ENCODE measurements at places on chromosomes 12 and 14.

DNA sequence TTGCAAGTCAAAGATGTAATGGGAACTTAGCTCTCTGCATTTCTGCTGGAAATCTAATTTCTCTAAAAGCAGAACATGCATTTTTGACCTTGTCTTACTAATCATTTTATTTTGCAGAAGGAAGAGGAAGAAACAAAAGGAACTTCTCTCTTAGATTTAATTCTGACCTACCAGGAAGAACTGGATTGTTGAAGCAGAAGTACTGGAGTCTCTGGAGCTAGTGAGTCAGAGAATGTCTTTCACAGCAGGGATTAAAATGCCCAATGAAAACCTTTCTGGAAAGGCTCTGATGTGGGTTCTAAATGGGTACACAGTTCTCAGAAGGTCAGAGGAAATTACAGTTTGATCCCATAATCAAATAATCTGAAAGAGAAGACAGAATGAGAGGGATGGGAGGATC is 70.8 kb upstream of the GNG2 start:
- DNase-seq, result no peak

DNA sequence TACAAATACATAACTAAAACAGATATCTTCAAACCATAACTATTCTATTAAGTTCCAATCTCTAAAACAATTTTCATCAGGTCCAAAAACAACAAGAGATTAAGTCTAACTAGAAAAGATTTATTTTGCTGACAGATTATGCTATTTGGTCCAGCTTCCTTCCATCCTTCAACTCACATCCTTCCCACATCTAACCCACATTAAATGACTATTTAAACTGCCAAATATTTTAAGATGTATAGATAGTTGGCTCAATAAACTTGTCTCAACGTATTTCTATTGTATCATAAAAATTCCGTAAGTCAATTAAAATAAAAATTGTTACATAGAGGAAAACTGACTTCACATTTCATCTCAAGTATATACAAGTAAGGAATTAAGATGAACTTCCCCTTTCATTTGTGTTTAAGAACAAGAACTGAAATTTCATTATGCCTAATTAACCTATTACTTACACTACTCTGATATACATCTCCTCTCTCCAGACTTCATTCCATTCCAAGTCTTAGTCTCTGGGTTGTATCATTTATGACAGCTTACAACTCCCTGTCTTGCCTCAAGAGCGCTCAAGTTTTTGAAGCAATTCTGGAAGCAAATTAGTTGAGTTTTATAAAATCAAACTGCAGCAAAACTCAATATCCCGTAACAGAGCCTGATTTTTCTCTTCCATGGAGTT is 25.4 kb downstream of the PAWR start:
- DNase-seq, result no peak

DNA sequence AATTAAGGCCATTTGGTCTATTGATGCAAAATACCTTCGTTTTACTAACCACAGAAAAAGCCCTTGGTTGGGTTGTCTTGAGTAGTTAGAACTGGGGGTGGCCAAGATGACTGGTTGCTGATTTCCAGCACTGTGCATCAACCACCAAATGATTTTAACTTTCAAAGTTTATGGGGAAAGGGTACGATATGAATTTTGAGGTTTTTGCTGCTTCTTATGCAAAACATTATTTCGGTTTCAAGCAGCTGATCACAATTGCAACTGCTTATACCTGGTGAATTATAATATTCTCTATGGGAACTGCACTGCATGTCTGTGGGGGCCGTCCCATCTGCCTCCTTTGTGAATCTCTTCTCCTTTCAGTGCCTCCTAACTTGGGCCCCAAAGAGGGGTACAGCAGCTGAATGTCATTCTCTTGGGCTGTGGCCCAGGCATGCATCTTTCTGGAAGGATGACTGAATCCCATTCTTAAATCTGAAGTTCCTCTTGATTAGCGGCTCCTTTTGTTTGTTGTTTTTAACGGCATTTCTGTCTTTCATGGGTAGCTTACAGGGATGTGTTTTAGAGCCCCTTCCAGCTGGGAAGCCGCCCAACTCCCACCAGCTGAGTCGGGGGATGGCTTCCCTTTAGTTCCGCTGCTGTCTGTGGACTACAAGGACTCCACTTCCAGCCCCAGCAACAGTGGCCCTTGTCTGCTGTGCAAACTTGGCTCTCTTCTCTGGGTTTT is 479.8 kb downstream of the ZFP36L1 start:
- DNase-seq, result peak; percentile 44

DNA sequence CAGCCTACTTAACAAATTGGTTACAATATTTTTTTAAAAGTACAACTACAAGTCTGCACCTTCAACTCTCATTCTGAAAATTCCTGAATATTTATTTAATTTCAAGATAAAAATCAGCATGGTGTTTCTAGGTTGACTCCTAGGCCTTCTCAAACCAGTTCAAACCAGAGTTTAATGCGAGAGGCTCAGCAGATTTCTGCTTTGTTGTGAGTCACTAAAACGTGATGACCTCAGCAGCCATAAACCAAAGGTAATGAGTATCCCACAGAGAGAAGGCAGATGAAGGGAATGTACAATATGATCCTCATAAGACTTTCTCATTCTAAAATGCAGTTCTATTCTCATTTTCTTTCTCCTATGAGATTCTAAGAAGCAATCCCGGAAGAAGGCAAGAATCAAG is 1.5 kb downstream of the PRDM4 start:
- no peak for DNase-seq

DNA sequence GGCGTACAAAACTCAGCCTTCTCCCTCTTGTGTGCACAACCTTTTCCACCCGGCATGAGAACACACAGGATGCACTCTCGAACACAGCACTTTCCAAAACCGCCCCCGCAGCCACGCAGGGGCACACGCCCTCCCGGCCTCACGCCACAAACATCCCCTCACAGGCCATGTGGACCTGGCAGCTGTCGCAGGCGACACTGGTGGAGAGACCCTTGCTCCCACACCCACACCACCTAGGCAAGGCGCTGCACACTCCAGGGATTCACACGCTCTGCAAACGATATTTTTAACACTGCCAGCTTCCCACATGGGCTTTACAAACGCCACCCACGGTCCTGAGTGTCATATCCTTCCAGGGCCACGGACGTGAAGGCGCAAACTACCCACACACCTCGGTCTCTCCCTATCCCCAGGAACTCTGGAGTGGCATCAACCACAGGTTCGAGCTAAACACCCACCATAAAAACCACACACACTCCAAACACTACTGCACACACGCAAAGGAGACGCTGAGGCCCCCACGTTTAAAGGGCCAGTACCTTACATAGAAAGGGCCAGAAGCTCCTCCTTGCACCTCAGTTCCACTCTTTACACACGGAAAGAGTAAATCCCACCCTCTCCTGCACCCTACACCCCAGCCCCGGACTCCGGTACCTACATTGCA is 12.4 kb upstream of the ITGB7 start:
- peak; percentile 49 for DNase-seq

GRCh38 chr12:57190037-57190436 is 26.6 kb upstream of the NXPH4 start:
- no peak for DNase-seq

- DNase-seq, result peak; percentile 90
Measured at GRCh38 chr14:22556021-22556989, 32.7 kb downstream of the DAD1 start.

GRCh38 chr14:69693801-69694729 is 72.9 kb upstream of the SRSF5 start:
- no peak for DNase-seq

DNA sequence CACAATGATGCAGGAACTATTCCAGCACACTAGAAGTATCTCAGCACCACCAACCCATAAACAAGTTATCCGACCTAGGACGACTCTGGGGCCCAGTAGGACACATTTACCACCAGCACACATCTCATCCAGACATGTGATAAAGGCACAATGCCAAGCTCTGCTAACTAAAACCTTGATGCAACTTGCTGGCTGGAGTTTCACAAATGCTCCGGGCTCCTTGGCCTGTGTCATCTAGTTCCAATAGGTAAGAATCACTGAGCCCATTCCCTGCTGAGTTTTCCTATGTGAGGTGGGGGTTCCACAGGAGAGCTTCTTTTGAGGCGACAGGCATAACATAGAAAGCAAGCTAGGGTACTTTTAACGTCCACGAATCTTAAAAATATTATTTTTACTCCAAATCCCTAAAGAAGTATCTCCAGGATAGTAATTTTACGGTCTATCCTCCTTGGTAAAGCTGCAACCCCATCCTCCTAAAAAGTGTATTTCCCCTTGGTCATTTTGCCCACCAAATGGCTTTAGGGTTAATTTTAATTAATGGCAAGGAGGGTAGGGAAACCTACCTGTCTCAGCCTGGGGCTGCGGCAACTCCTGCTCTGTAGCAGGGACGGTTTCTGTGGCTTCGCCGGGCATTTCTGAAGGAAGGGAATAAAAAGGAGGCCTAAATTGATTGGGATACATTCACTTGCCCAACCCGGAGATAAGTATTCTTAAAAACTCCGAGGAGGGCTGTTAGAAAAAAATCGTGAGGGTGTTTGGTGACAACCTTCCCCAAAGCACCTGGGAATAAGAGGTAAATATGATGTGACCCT is 1.0 kb downstream of the NACA start:
- DNase-seq, result no peak

DNA sequence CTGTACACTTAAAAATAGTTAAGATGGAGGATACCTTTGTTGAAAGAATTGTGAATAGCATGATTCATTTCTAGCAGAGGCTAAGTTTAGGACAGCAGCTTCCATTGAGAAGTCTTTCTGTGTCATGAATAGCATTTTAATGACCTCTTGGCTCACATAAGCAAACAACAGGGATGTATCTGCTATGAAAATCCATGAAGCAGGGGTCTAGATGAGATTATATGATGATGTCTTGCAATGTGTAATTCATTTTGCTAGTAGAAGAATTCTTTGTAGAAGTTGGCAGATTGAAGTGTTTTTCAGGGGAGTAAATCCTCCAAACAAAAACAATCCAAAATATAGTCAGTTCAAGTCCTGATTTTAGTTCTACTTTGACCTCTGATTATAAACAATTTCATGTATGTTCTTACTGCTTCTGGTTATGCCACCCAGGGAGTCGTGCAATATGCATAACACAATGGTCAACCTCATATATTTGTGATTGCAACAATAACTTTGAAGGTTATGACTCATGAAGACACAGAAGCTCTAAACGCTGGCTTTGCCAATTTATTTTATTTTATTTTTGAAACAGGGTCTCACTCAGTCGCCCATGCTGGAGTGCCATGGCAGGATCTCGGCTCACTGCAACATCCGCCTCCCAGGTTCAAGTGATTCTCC is 6.9 kb upstream of the RD3L start:
- no peak for DNase-seq

GRCh38 chr12:9383585-9383984 is 175.4 kb upstream of the PZP start:
- DNase-seq, result no peak

GRCh38 chr12:117187421-117187820 is 2.8 kb downstream of the FBXO21 start:
- DNase-seq, result no peak

- no peak for DNase-seq
Measured at GRCh38 chr12:67852701-67853100, 136.5 kb upstream of the IFNG-AS1 start.

DNA sequence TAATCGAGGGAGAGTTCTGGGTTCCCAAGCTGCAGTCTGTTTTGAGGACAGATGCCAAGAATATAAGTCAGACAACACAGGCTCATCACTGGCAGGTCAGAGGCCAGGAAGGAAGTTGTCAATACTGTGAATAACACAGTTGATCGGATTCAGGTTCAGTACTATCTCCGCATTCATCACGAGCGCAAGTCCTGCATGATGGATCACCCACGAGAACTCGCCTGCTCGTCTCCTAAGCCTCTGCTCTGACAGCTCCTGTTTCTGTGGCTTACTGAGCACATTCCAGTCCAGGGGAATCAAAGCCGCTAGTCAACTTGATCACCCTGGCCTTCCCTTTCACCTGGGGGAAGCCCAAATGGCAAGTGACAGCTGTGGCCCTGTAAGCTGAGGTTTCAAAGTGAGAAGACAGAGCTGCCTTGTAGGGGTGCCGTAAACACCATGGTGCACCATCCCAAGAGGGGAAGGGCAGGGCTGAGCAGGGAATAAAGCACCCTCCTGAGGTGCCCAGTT is 60.1 kb upstream of the DICER1 start:
- no peak for DNase-seq

GRCh38 chr12:132620899-132621656 is 2.5 kb downstream of the P2RX2 start:
- no peak for DNase-seq

DNA sequence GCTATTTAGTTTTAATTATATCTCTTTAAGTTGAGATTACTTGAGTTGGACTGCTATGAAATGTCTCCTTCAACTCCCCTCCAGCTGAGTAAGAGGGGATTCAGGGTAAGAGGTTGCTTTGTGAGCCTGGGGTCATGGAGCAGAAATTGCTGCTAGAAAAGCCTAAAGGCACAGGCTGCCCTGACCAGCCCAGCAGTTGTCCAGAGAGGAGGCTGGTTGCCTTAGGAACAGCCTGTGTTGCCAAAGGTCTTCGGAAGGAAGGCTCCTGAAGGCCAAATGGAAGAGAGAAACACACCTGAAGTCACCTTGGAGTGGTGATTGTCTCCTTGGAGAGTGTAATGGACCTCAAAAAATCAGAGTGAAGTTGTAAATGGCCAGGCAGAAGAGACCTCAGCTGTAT is 235.5 kb upstream of the PDE3A start:
- DNase-seq, result no peak

DNA sequence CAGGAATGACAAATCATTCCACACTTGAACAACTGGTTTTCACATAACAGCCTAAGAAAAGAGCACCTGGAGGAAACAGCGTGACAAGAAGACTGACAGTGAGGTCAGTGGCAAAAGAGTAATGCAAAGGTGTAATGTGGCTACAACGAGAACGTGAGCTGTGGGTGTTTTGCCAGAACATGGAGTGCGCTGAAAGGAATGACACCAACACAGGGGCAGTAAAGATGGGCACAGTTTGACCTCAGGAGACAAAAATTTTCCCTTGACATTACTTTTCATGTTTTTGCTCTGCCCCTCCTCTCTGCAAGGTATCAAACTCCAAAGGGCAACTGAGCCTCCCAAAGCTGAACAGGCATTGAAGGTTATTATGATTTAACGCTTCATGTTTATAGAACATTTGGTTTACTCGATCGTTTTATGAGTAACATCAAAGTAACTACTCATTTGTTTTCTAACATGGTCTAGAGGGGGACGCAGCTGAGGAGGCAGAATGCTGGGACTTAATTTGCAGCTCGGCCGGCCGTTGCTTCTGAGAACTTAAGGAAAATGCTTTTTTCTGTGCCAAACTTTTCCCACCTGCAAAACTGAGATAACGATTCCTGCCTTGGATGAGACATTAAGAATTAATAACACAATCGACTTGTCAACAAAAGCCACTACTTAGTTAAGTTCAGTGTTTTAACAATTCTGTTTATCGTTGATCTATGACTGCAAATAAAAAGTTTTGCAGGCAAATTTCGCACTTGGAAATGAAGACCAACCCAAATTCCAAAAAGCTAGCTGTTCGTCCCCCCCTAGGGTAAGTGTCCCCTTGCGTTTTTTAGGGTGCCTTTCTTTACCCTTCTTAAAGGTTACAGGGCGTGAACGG is 954 bp downstream of the HAUS4 start:
- DNase-seq, result no peak
